ENCODE measurements at places on chromosomes 11 and 22. TPM values are rescaled to one million over a fixed set of nuclear protein-coding genes. Genes with fewer than 3 reads are reported as not detected.

Gene MYOD1
- 0.10 TPM for polyA plus RNA-seq

Gene HOATZ
- 0.01 TPM for polyA plus RNA-seq

Gene ACTN3
- polyA plus RNA-seq: 0.22 TPM

Gene RPLP2
- 1,325 TPM for polyA plus RNA-seq

Gene SPDYC
- polyA plus RNA-seq: not detected
